ENCODE measurements at places on chromosomes 11 and 22. TPM values are rescaled to one million over a fixed set of nuclear protein-coding genes. Genes with fewer than 3 reads are reported as not detected.

The IGSF9B gene
- 1.7 TPM for total RNA-seq

The IGHMBP2 gene
- total RNA-seq: 12.6 TPM

The ACRV1 gene
- total RNA-seq: not detected

The THYN1 gene
- 80.8 TPM for total RNA-seq

The TMPRSS5 gene
- total RNA-seq: 0.95 TPM

The PLAAT5 gene
- total RNA-seq: 5.5 TPM

The KCNJ5 gene
- 57.7 TPM for total RNA-seq
